Stimulated activated CD4-positive, alpha-beta T cell treated with anti-CD3 and anti-CD28 coated beads, Interleukin-15, amount 100 ng/mL, for 1 hour (primary cell): ENCODE measurements at places on chromosomes 11 and 22.

- DNase-seq = no peak
Measured at GRCh38 chr11:72743321-72744221, 8.6 kb downstream of the ARAP1 start.

- DNase-seq = no peak
Measured at GRCh38 chr11:31645747-31646146, 136.2 kb downstream of the ELP4 start.

GRCh38 chr22:18044548-18045271 lies 20.3 kb upstream of the MICAL3 start:
- DNase-seq = no peak

DNA sequence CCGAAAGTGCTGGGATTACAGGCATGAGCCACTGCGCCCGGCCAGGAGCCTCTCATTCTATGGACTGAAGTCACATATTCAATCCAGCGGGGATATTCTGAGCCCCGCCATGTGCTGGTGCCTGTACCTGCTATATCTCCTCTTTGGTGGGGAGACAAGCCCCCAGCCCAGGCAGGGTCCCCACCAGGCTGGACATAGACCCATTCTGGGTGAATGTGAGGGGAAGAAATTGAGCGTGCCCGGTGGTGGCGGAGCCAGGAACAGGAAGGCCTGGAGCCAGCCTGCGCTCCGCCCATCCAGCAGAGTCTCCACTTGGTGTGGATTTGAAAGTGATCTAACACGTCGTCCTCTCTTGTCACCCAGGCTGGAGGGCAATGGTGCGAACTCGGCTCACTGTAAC lies 38.0 kb upstream of the CSNK1E start:
- DNase-seq = no peak

DNA sequence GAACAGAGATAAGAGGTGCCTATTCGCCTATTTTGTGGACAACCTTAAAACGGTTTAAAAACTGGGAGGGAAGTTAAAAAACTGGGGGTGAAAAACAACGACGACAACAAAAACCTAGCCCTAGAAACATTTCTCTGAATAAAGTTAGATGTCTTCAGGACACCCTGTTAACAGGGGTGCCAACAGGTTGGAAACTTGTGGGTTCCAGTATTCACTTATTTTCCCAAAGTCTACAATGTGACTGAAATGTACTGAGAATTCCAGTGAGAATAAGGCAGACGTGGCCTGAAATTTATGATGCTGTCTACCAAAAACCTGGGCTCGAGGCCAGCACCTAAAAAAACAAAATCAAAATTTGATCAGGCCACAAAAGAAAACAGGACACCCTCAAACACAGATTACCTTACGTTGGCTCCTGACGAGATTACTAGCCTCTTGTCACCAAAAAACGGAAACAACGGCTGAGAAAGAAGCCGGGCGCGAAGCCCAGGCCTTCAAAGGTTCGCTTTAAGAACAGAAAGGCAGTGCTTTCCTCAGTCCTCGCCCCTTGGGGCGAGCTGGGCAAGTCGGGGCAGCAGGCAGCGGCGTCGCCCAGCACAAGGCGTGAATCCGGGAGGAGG lies 906 bp downstream of the CCDC90B start:
- no peak for DNase-seq

GRCh38 chr22:19396934-19397733 lies 34.4 kb downstream of the HIRA start:
- no peak for DNase-seq

DNA sequence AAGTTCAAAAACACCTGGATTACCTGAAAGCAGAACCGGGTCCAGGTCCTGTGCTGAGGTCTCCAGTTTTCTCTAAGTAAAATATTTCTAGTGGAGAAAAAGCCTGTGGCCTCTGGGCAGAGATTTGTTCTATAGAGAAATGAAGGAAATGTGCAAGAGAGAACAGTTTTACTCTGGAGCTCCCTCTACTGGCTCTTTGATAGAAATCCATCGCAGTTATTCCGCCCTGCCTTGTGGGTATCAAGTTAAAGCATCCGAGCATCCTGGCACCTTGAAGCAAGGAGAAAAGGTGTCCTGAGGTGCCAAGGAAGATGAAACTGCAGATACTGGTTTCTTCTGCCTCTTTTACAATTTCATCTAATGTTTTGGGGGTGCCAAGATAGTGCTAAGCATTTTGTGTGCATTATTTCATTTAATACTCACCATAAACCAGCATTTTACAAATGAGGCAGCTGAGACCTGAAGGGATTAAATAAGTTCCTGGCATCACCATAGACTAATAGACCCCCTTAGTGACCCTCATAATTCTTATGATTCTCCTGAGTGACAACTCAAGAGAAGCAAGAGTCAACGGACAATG lies 113.1 kb upstream of the HSD17B12 start:
- DNase-seq = no peak

- DNase-seq = no peak
Measured at GRCh38 chr11:17526931-17527627, 17.1 kb downstream of the USH1C start.

DNA sequence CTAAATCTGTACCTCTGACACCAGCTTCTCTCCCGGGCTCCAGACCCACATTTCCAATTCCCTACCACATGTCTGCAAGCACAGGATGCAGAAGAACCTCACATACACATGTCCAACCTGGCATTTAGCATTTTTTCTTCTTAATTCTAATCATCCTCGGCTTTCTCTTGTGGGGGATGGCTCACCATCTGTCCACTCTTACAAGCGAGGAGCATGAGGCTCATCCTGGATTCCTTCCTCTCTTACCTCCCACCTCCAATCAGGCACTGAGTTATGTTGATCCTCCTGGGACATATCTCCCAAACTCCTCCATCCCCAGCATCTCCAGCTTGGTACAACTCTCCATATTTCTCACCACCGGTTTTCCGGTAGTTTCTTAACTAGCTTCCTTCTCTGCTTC lies 149.8 kb upstream of the LARGE1 start:
- DNase-seq = no peak

- no peak for DNase-seq
Measured at GRCh38 chr22:29152954-29153719, 52.6 kb upstream of the EMID1 start.

DNA sequence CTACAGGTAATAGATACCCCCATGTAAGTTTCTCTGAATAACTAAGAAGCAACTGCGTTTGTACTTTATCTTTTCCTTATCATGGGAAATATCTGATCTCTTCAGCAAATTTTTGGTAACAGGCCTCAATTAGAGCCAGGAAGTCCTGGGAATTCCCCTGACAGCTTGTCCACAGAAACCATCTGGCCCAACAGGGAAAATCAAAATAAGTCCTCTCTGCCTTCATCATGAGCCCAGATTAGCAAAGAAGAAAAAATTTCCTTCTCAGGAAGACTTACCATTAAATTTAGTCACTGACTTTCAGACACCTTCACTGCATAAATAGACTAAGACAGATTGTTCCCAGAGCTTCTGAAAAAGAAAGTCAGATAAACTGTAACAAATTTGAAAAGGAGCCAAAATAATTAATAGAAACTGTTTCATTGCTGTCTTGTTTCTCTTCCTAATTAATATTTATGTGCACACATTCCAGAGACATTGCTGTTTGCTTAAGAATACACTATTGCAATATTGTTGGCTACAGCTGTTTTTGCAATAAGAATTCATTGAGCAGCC lies 278.1 kb upstream of the FAT3 start:
- no peak for DNase-seq

DNA sequence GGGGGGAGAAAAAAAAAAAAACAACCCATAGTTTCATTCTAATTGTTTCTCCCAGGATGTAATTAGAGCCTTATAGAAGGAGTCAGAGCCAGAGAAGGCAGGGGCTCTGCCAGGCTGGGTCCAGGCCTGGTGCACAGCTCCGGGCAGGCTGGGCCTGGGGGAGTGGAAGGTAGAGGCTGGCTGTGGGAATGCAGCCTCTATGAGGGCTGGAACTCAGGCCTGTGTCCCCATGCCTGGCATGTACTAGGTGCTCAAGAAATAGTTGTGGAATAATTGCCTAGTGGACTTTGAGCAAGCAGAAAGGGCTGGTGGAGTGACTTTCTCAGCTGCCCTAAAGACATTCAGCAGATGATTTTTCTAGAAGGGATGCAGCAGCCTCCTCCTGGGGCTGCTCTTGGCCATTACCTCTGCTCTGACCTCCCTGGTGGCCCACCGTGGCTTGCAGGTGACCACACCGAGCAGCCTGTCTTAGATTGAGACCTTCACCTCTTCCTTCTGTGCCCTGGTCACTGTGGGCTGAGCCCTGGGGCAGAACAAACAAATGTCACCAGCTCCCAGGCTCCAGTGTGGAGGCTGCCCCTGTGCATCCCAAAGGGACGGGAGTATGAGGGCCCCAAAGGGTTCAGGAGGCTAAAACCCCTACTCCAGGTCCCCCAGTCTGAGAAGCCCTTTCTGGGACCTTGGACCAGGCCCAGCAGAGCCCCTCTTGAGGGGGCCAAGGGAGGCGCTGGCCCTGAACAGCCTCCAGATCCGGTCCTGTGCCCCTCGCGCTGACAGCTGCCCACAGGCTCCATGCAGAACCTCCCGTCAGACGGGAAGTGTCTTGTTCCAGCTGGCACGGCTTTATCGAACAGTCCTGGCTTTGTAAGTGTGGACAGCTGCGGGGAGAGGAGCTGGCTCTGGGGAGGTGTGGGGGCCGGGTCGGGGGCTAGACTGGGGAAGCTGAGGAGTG lies 18.8 kb downstream of the MYEOV start:
- DNase-seq = no peak

DNA sequence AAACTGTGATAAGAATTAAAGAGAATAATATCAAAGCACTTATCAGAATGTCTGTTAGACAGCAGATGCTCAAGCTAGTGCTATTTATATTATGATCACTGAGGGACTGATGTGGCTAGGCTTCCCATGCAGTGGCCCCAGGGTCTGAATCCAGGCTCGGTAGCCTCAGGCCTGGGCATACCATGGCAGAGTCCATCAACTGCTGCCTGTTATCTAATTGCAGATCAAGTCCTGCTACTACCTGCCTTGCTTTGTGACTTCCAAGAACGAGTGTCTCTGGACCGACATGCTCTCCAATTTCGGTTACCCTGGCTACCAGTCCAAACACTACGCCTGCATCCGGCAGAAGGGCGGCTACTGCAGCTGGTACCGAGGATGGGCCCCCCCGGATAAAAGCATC lies 57.5 kb downstream of the TIMP3 start:
- no peak for DNase-seq

GRCh38 chr22:20130319-20130718 lies 1.3 kb upstream of the ZDHHC8 start:
- no peak for DNase-seq

- DNase-seq = no peak
Measured at GRCh38 chr22:50711446-50712340, 26.3 kb upstream of the ACR start.

DNA sequence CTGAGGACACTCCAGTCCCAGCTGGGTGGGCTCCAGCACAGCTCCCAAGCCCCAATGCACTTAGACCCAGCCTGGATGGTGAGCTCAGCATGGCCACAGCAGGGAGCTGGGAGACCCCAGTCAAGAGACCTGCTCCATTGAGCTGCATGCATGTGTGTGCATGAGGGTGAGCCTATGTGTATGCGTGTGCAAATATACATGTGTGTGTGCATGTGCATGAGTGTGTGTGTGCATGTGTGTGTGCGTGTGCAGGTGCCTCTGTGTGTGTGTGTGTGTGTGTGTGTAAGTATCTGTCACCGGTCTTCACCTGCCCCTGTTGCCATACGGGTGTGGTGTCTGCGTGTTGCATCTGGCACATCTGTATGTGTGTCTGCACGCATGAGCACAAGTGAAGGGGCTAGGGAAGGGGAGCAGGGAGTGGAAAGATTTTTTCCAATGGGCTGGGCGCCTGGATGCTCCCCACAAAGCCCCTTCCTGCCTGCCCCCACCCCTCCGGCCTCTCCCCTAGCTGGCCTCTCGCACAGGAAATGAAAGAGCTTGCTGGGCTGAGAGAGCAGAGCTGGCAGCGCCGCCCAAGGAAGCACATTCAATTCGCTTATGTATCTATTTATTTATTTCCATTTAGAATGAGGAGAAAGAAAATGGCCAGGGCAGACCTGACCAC lies 4.1 kb downstream of the TSPAN32 start:
- no peak for DNase-seq

DNA sequence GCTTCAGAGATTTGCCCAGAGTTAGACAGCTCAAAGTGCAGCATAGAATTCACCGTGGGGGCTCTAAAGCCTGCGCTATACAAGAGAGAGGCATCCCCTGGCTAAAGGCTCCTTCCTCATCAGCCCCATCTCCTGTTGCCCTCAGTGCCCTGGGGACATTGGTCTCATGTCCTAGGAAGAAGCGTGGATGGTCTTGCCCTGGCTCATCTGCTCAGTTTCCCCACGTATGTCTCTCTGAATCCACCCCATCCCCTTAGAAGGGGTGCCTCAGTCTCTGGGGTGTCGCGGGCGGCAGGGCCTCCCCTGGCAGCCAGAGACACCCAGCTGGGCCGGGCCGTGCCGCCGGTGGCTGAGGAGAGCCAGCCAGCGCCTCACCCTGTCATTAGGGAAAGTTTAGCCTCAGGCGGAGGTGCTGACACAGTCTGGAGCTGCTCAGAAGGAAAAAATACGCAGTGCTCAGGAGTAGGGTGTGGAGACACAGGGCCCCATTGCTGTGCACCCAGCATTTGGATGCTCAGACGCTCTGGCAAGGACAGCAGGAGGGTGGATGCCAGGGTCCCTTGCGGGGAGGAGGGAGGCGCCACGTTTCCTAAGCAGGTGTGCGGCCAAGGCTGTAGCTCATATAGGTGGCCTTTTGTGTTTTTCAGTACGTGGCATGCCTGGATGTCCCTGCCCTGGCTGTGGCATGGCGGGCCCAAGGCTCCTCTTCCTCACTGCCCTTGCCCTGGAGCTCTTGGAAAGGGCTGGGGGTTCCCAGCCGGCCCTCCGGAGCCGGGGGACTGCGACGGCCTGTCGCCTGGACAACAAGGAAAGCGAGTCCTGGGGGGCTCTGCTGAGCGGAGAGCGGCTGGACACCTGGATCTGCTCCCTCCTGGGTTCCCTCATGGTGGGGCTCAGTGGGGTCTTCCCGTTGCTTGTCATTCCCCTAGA lies 1.3 kb downstream of the SLC39A13 start:
- no peak for DNase-seq

- no peak for DNase-seq
Measured at GRCh38 chr11:11731311-11732083, 109.7 kb upstream of the GALNT18 start.

GRCh38 chr22:44442186-44442815 lies 55.7 kb downstream of the RTL6 start:
- DNase-seq = no peak

GRCh38 chr22:24289741-24290163 lies 19.1 kb downstream of the SPECC1L start:
- no peak for DNase-seq

DNA sequence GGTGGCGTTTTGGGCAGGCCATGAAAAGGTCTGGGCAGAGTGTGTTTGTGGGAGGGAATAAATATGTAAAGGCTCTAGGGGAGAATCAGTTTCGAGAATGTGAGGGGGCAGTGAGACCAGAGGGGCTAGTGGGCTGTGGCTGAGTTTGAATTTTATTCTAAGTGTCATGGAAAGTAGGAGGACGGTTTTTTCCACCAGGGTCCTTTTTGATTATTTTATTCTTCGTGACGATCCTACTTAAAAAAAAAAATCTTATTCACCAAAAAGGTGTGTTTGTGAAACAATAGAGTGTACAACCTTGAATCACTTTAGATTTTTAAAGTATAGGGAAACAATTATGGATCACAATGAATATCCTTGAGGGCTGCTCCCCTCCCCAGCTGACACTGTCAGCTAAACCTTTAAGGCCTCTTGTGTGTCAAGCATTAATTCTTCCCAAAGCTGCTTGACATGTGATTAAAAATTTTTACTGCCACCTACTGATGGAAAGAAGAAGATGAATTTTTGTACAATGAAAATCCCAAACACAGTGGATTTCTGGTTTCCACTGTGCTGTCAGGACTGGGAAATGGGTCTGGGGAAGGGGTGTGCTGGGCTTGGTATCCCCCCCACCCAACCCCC lies 107.5 kb upstream of the OR4B1 start:
- no peak for DNase-seq

GRCh38 chr11:73241300-73241699 lies 23.2 kb downstream of the P2RY2 start:
- DNase-seq = no peak
